Stimulated activated CD4-positive, alpha-beta T cell treated with anti-CD3 and anti-CD28 coated beads, Interleukin-15, amount 100 ng/mL, for 48 hours (primary cell): ENCODE measurements at places on chromosomes 2 and 18.

DNA sequence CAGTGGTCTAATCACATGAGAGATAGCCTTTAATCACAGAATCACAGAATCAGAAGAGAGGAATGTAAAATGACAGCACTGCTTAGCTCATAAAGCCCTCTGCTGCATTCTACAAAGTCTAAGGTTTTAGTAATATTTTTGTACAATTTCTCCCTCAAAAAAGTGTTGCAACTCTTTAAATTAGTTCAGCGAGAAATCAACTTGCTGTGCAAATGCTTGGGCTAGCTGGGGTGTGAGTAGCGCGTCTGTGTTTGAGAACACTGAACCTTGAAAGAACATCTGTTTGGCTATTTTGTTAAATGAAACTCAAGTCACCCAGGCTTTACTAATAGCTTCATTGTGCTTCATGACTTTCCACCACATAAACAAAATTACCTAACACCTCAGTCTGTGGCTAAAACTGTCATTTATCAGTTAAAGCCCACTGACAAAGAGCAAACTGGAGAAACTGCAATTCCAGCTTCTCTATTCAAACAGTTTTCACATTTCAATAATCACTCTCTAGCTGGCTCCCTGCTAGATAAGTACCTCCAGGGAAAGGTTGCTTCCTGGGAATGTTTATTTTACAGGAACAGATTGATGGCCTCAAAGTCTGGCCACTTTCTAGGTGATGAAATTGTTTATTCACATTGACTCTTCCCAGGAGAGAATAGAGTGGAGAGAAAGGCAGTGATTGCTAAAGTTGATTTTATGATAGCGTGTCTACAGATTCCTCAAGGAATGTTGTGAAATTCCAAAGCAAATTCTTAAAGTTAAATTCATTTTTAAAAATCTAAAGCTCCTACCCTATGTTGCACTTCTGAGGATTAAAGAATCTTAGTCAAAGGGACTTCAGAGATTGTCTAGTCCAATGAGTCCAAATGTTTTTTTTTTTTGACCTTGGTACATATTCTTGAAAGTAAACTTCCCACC lies 36.0 kb upstream of the STAT1 start:
- DNase-seq = no peak

DNA sequence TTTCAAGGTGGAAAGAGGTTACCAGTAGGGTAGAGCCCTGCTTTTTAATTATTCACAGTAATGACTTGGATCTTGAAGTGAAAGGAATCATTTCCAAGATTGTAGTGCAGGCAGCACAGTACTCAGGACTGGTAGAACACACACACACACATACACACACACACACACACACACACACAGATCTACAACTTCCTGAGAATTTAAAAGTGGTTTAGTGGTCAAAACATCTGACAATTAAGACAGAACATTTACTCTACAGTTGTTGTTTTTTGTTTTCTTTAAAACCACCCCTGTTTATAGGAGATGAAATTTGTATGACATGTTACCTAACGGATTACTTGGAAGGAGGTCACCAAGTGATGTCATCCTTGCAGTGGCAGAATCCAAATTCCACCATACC lies 146.7 kb upstream of the VRK2 start:
- DNase-seq = no peak

DNA sequence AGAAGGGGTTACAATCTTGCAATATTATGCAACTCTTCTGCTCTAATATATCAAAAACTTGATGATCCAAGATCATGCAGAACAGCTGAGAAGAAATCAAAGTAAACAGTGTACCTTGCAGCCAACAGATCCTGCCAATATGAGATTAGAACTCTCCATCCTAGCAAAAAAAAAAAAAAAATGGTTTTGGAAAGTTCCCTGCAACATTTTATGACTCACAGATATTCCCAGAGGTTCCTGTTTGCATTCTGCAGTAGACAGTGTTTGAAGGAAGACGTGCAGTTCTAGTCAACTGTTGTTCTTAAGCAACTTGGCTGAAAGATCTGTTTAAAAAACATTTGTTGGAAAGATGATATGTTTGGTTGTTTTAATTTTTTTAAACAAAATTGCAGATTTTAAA lies 103.6 kb upstream of the WDR75 start:
- no peak for DNase-seq

DNA sequence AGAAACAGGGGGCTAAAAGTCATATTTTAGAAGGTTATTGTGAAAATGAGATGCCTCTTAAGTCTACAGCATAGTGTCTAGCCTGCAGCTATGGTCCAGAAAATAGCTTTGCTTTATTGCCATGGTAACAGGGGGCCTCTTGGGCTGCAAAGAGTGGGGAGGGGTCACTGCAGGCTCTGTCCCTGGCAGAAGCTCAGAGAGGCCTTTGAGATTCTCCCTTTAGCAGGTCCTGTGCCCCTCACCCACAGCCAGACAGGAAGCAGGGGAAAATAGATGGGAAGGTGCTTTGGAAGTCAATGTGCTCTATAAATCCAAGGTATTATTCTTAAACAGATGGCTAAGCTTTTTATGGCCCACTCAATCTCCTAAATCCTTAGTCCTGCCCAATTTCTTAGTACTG lies 1021.3 kb upstream of the GYPC start:
- no peak for DNase-seq
